BJ (cell line): ENCODE measurements at places on chromosomes 5 and 9.

GRCh38 chr5:54553659-54554207 is 36.2 kb downstream of the SNX18 start:
- DNase-seq = no peak

GRCh38 chr5:56330806-56331205 is 97.7 kb upstream of the ANKRD55 start:
- no peak for DNase-seq

- no peak for DNase-seq
These were observed 20.5 kb upstream of the GPX3 start for GRCh38 chr5:150999704-151000442.

DNA sequence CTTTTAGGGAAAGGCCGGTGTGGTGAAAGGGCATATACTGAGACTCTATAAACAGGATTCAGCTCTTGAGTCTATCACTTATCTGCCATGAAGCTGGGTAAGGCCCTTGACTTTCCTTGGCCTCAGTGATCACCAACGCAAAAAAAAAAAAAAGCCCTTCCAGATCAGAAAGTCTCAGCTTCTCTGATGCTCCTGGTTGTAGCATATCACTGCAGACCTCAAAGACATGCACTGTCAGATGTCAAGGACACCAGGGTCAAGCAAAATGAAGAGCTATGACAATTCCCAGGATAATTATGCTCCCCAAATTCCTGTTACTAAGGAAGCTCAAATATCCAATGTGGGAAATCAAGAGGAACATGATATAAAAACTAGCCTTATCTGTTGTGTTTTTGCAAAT is 68.3 kb upstream of the IFNE start:
- DNase-seq = no peak

- no peak for DNase-seq
These were observed 273.8 kb upstream of the MVB12B start for GRCh38 chr9:126052791-126053190.

GRCh38 chr5:160036243-160036642 is 27.3 kb downstream of the TTC1 start:
- no peak for DNase-seq

- no peak for DNase-seq
These were observed 10.1 kb upstream of the FSD1L start for GRCh38 chr9:105437704-105438103.

DNA sequence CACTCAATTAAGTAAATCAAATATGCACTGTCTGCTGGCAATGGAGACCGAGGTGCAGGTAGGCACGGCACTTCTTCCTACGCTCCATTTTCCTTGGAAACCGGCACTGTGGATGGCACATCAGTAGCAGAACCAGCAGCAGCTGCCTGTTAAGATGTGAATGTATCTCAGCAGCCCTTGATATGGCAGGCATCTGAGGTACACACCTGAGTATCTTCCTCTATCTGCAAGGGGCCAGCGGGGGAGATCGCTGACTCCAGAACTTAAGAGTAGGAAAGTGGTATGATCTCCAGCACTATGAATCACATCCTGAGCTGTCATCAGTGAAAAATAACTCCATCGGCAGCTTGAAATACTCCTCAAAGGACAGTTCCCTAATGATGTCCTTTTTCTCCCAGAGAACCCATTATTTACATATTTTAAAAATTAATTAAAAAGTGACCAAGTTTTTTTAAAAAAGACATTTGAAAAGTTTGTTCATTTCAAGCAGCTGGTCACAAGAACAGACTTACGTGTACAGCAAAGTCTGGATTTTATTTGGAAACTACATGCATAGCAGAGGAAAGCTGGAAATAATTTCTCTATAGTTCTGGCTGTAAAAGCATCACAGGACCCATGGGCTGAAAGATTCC is 97.1 kb downstream of the ADAMTS12 start:
- DNase-seq = no peak

- peak; percentile 75 for DNase-seq
These were observed 95.7 kb upstream of the ITGA1 start for GRCh38 chr5:52692039-52692438.

DNA sequence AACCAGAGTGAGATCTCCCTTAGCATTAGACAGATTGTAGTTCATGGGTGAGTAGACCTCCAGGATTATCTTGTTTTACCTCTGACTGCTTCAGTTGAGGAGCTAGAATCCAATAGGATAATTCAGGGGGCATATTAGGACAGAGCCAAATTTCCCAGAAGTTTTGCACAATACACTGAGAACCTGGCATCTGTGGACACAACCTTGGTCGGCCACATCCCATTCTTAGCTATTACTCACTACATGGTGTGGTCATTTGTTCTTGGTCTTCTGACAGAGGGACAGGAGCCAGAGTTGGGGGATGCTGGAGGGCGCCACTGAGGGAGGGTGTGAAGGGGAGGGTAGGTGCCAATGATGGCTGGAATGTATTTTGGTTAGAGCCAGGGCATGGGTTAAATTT is 66.6 kb downstream of the NPR3 start:
- DNase-seq = no peak

DNA sequence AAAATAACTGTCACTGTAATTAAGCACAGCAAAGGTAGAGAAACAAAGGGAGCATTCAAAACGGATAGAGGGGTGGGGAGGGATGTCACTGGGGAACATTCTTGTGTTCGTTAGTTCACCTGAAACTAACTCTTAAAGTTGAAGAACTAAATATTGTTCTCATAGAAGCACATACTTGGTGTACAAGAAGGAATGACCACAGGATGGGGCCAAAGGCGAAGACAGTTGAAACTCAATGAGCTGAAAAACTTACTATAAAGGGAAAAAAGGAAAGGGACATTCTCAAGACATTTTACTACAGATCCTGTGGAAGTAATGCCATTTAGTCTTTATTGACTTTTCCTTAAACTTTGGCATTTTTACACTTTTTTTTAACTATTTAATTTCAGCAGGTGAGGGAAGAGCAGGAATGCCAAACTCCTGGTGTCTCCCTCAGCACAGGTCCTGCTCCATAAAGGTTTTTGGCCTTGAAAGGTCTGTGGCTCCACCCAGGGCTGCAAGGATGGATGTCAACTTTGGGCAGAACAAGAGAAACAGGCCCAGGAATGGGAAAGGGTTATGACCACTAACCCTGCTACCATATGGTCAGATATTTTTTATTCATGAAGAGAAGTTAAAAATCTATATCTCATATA is 197.6 kb upstream of the RASA1 start:
- DNase-seq = peak; percentile 29

GRCh38 chr9:4238522-4238921 is 61.3 kb downstream of the GLIS3 start:
- no peak for DNase-seq

GRCh38 chr9:18810581-18810980 is 222.4 kb downstream of the SAXO1 start:
- no peak for DNase-seq

GRCh38 chr5:36607114-36607571 is 737 bp downstream of the SLC1A3 start:
- peak; percentile 25 for DNase-seq

GRCh38 chr5:125151150-125151900 is 404.9 kb upstream of the ZNF608 start:
- no peak for DNase-seq

DNA sequence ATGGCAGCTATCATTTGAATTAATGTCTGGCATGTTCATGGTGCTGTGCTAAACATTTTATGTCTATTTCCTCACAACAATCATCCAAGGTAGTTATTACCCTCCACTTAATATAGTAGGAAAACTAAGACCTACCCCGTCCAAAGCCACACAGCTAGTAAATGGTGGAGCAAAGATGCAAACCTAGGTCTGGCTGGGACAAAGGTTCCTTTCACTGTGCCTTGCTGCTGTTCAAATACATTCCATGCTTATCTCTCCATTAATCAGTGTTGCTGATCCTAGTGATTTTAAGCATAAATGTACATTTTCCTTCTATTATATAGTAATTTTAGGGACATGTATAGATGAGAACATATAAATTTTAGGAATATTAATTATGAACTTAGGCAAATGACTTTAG is 38.7 kb downstream of the CCDC125 start:
- DNase-seq = no peak

DNA sequence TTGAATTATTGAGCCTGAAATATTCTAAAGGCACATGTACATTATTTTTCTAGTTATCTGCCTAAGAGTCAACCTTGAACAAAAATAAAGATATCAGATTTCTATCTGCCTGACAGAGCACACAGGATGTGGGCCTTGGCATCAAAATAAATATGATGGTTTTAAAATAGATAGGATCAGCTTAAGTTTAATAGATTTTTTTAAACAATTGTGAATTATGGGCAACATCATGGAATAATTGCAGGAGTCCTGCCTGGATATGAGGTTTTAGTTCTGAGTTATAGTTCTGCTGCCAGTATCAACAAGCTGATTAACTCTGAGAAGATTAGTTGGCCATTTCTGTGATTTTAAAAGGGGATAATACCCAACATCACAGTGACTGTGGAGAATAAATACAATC is 107.0 kb upstream of the PCA3 start:
- no peak for DNase-seq

GRCh38 chr9:97411440-97411788 is 482 bp upstream of the TDRD7 start:
- no peak for DNase-seq

- no peak for DNase-seq
These were observed 379.9 kb upstream of the ACTBL2 start for GRCh38 chr5:57862471-57862911.

DNA sequence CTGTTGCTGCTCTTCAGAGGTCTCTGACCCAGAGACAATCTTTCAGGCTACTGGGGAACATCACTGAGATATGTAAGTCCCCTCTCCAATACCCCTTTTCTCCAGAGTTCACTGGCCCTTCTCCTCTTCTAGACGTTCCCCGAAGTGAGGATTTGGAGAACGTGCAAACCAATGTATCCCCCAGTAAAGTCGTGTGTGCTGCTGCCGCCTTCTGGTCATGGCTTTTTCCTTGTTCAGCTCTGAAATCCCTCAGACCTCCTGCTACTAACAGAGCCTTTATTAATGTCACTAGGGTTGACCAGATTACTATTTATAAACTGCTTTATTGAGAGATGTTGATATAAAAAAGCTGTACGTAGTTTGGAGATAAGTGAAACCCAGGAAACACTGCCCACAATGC is 1028.6 kb downstream of the CDH9 start:
- no peak for DNase-seq

DNA sequence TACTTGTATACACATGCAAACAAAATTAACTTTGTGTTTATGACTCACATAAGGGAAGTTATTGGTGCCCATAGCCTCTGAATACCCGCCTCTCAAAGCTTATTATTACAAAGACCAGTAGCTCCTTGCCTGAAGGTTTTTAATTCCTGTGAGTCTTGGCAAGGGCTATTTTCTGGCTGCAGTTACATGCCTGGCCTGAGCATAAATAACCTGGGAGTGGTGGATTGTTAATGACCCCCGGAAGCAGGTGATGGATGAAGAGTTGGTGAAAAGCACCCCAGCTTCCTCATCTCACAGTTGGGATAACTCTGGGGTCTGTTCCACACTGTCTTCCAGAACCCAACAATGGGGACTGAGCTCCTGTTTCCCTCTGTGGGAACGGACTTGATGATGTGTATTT is 594.5 kb downstream of the PDE4D start:
- no peak for DNase-seq

- no peak for DNase-seq
These were observed 1.5 kb downstream of the PLAA start for GRCh38 chr9:26945591-26945990.

DNA sequence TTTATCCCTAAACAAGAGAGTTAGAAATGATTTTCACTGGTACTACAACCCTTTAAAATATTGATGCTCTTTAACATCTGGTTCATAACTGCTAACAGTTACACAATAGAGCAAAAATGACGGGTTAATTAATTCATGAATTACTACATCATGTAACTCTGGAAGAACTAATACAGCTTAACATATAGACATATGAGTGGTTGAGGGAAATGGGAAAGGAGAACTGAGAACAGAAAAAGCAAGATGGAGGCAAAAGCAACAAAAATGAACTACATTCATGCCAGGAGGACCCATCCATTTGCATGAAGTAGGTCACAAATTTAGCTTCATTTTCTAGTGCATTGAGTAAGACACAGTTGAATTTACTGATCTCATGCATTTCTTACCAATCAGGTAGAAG is 61.8 kb downstream of the C9 start:
- DNase-seq = no peak

DNA sequence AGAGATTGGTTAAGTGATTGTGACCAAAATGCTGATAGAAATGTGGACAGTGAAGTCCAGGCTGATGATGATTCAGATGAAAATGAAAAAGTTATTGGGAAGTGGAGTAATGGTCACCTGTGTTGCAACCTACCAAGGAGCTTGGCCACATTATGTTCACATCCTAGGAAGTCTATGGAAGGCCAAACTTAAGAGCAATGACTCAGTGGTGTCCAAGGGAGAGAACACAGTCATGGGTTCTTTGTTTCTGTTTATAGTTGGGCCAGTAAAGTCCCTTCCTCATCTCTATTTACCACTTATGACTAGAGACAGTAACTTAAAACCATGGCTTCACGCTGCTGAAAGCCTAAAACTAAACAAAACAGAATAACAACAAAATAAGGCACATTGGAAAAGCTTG is 555.3 kb upstream of the DAB2 start:
- no peak for DNase-seq

GRCh38 chr9:132365986-132366385 is 11.2 kb upstream of the SETX start:
- DNase-seq = no peak

DNA sequence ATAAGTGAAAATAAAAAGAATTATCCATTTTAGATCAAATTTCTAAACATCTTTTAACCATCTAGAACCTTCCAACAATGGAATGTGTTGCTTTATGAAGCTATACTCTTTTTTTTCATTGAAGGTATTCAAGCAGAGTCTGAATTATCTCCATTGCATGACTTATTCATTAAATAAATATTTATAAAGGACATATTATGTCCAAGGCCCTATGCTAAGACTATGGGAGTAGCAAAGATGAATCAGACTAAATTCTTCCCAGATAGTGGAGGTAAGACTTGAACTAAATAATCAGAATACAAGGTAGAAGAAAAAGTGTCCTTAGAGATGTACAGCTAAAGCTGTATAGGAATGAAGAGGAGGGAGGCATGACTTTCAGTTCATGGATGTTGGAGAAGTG is 215.5 kb upstream of the RGMB start:
- no peak for DNase-seq

DNA sequence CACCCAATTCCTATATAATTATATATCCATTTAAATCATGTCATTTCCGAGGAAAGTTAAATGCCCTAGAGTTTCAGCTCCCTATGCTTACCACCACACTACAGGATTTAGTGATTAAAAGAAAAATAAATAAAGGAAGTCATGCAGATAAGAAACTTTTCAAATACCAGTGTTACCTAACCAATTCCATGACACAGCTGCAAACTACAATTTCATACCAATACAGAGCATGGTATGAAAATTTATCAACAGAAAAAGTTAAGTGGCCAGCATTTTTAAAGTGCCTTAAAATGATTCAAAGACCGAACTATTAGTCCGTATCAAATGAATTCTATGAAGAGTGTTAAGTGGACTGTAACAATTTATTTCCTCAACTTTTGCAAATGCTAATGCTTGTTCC is 35.9 kb downstream of the CEP120 start:
- DNase-seq = no peak
